Activated naive CD4-positive, alpha-beta T cell treated with anti-CD3 and anti-CD28 coated beads for 36 hours (primary cell): ENCODE measurements at places on chromosomes 7 and 10. TPM values are rescaled to one million over a fixed set of nuclear protein-coding genes. Genes with fewer than 3 reads are reported as not detected.

DNA sequence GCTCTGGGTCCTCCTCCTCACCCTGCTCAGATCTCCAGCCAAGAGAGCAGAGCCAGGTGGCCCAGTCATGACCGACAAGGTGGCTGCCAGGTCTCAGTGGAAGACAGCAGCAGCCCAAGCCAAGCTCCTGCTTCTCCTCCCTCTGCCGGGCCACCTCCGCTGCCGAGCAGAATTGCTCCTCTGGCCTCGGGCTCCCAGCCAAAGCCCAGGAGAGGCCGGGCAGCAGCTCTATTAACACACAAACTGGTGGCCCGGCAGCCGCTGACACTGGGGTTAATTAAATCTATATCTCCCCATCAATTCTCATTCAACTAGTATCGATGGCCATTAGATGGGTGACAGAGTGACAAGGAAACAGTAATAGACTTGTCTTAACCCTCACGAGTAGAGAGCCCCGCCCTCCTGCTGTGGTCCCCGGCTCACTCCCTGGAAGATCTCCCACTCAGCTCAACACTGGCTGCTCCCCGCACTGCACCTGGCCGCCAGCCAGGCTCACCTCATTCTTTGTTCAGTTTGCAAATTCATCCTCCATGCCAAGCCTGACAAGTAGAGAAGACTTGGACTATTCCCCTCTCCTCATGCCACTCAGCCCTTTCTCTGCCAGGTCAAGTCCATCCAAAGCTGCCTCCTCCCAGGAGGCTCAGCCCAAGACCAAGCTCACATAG is 74.1 kb upstream of the UNC5B start:
- no peak overlapping the region for H3K27ac ChIP-seq
- H3K4me3 ChIP-seq = no peak overlapping the region
- H3K4me1 ChIP-seq = no peaks in the 10 kb centered on the region
- DNase-seq = no peak

DNA sequence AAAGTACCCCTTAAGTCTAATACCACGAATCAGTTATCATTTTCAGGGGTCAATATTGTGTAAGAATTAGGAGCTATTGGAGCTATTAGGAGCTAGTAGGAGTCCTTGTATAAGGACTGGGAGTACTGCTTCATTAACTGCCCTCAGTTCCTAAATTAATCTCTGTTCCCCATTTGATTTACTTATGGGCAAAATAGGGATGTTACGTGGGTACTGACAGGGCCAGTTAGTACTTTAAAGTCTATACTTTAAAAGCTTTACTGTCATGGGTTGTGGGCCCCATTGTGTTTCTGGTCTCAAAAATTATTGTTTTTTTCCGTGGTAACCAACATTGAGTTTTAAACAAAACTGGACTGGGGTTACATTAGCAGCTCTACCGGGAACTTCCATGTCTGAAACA is 60.3 kb downstream of the PRKAR2B start:
- H3K4me3 ChIP-seq = no peak overlapping the region
- H3K4me1 ChIP-seq = peaks cover 3% of the 10 kb centered on the region
- no peaks in the 10 kb centered on the region for H3K27me3 ChIP-seq
- H3K27ac ChIP-seq = no peak overlapping the region

- H3K4me3 ChIP-seq = no peak overlapping the region
- peak; percentile 77 for DNase-seq
- peaks cover 11% of the 10 kb centered on the region for H3K36me3 ChIP-seq
- peak overlapping the region; percentile 73 for H3K27ac ChIP-seq
- H3K4me1 ChIP-seq = peaks cover 66% of the 10 kb centered on the region
- no peaks in the 10 kb centered on the region for H3K27me3 ChIP-seq
These were observed 3.5 kb downstream of the NRF1 start for GRCh38 chr7:129615018-129615417.

The PPP1R9A gene
- total RNA-seq = not detected

DNA sequence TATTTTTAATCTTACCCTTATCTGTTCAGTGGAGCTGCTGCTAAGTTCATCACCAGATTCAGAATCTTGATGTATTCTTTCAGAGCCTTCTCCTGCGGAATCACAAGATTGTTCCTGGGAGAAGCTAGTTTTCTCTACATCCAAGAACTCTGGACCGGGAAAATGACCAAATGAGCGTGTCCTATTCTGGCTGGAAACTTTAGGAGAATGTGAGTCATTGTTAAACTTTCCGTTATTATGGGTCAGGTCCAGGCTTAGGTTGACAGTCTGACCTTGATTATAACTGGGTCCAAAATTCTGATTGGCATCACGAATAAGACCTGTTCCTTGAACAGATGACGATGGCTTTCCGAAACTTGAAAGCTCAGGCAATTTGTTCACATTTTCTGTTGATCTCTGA is 20.5 kb downstream of the ARHGAP12 start:
- peaks cover 24% of the 10 kb centered on the region for H3K36me3 ChIP-seq
- no peak overlapping the region for H3K4me3 ChIP-seq
- DNase-seq = no peak
- no peak overlapping the region for H3K27ac ChIP-seq
- no peaks in the 10 kb centered on the region for H3K27me3 ChIP-seq

The PKD2L1 gene
- not detected for total RNA-seq

DNA sequence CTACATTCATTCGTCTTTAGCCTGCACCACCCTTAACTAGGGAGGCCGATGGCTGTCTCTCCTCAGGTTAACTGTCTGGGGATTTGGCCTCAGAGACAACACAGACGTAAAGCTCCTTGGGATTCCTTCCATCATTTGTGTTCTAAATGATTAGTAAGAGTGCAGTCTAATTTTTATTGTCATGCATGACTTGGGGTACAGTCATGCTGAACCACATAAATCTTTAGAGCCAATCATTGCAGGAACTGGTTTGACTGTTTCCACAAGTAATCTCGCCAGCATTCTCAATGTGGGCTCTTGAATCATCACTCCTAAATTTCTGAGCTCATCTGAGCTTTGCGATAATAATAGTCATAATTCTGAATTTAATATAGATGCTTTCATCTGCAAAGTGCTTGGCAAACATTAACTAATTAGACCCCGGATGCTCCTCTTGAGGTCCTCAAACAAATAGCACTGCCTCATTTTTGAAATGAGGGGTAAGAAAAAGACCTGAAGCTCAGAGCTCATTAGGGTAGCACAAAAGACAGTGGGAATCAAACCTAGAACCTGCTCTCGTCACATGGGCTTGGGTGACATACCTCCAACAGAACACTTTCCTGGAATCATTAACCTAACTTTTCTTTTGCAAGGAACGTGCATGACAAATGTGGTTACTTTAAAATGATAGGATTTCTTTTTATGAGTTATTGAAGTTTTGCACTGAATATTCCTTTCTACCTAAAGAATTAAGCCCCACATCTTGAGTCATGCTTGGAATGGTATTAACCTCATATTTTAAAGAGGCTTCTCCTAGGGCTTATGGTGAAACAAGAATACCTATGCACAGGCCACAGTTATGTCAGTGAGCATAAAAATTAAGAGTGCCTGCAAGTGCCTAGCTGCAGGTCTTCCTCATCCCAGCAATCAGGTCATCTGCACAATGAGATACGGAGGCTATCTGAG is 118.9 kb upstream of the NRP1 start:
- no peaks in the 10 kb centered on the region for H3K36me3 ChIP-seq
- no peak for DNase-seq
- H3K4me3 ChIP-seq = no peak overlapping the region
- H3K4me1 ChIP-seq = no peaks in the 10 kb centered on the region
- no peak overlapping the region for H3K27ac ChIP-seq

DNA sequence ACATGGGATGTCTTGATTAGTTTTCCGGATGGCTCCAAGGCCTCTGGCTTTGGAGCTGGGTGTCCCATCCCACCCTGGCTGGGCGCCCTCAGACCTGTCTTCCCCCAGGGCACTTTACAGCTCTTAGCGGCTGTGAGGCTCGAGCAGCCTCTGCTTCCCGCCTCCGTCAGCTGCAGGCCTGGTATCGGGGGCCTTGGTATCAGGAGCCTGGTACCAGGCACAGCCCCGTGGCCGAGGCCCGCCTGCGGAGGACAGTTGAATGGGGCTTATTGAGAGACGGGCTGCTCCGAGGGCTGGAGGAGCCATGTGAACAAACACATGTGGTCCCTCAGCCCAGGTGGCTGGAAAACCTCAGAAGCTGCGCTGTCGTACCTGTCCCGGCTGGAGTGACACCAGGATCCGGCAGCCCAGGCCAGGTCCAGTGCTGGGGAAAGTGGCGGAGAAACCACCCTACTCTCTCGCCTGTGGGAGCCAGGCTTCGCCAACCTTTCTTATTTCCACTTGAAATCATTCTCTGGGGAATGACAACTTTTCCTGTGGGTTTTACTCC is 23.9 kb upstream of the AP5Z1 start:
- no peak overlapping the region for H3K4me3 ChIP-seq
- H3K27ac ChIP-seq = no peak overlapping the region
- H3K27me3 ChIP-seq = no peaks in the 10 kb centered on the region
- H3K4me1 ChIP-seq = peaks cover 44% of the 10 kb centered on the region
- DNase-seq = no peak

The PRPF18 gene
- total RNA-seq = 20.2 TPM

GRCh38 chr7:12851841-12852240 is 164.4 kb downstream of the ARL4A start:
- no peaks in the 10 kb centered on the region for H3K27me3 ChIP-seq
- H3K4me1 ChIP-seq = no peaks in the 10 kb centered on the region
- no peaks in the 10 kb centered on the region for H3K36me3 ChIP-seq
- H3K27ac ChIP-seq = no peak overlapping the region
- no peak overlapping the region for H3K4me3 ChIP-seq

DNA sequence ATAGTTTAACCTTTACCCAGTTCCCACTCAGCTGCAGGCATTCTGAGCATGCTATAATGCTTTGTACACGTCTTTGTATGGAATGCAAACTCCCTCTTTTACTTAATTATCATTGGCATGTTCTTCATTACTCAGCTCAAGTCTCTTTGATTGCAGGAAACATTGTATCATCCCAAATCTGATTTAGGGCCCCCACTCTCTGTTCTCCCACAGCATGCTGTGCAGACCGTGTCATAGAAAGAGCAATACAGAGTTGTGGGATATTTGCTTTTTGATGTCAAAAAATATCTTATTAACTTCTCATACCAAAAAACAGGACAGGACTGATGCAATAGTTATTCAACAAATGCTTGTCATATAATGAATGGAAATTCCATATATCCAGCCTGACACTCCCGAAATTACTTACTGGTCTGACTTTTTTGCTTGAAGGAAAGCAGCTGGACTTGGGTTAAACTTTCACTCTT is 1081.5 kb upstream of the C7orf33 start:
- H3K36me3 ChIP-seq = no peaks in the 10 kb centered on the region
- no peaks in the 10 kb centered on the region for H3K27me3 ChIP-seq

- H3K4me3 ChIP-seq = no peak overlapping the region
- peaks cover 3% of the 10 kb centered on the region for H3K4me1 ChIP-seq
These were observed 147.6 kb upstream of the C7orf33 start for GRCh38 chr7:148442933-148443332.

DNA sequence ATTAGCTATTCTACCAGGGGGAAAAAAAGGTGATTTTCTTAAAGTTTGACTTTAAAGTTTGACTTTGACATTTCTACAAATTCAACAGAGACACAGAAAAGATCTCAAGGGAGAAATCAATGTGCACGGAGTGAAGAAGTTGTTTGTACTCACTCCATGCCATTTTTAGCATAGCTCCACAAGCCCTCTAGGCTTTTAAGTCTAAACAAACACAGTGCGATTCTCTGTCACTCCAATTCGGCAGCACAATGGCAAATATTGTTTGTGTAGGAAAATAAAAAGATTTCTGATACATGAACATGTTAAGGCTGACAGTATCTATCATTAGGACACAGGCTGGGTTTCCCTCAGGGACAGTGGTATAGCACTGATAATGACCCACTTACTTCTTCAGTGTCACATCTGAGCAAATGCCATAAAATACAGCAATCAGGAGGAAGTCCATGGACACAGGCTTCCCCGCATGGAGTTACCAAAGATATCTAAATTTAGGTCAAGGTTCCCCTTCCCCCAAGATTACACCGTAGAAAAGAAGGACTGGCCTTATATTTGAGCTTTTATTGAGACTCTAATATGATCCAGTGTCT is 28.0 kb downstream of the GSAP start:
- H3K4me1 ChIP-seq = peaks cover 18% of the 10 kb centered on the region
- peaks cover 10% of the 10 kb centered on the region for H3K36me3 ChIP-seq
- H3K27ac ChIP-seq = no peak overlapping the region
- no peaks in the 10 kb centered on the region for H3K27me3 ChIP-seq
- no peak for DNase-seq
- no peak overlapping the region for H3K4me3 ChIP-seq

The CRYGN gene
- total RNA-seq = not detected

The ATP6V1F gene
- 142 TPM for total RNA-seq

The PAX4 gene
- not detected for total RNA-seq

DNA sequence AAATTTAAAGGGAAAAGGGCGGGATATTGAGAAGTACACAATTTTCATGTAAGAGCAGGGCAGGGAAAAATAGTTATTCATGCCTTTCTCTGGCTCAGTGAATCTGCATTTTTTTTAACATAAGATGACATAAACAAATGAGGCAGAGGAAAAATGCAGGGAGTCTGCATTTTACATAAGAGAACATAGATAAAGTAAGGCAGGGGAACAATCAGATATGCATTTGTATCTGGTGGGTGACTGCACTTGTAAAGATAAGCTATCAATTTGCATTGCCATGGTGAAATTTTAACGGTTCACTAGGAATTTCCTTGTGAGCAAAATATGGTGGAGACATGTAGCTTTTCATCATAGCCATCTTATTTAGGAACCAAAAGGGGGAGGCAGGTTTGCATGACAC is 33.5 kb downstream of the ALOX5 start:
- DNase-seq = no peak
- no peak overlapping the region for H3K27ac ChIP-seq
- peaks cover 10% of the 10 kb centered on the region for H3K27me3 ChIP-seq
- H3K4me3 ChIP-seq = no peak overlapping the region
- H3K4me1 ChIP-seq = no peaks in the 10 kb centered on the region

DNA sequence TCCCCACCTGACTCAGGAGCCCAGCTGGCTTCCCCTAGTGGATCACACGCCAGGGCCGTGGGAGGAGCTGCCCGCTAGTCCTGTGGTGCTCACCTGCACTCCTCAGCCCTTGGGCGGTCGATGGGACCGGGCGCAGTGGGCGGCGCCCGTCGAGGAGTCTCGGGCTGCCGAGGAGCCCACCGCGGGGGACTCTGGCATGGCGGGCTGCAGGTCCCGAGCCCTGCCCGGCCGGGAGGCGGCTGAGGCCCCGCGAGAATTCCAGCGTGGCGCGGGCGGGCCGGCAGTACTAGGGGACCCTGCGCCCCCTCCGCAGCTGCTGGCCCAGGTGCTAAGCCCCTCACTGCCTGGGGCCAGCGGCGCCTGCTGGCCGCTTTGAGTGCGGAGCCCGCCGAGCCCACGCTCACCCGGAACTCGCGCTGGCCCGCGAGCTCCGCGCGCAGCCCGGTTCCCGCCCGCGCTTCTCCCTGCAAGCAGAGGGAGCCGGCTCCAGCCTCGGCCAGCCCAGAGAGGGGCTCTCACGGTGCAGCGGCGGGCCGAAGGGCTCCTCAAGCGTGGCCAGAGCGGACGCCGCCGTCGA is 367.9 kb downstream of the TYW1 start:
- no peaks in the 10 kb centered on the region for H3K27me3 ChIP-seq
- H3K4me3 ChIP-seq = no peak overlapping the region
- no peaks in the 10 kb centered on the region for H3K4me1 ChIP-seq
- H3K36me3 ChIP-seq = no peaks in the 10 kb centered on the region
- DNase-seq = no peak
- no peak overlapping the region for H3K27ac ChIP-seq

The CALCR gene
- total RNA-seq = not detected

- H3K27me3 ChIP-seq = no peaks in the 10 kb centered on the region
- DNase-seq = no peak
- H3K4me1 ChIP-seq = no peaks in the 10 kb centered on the region
- H3K36me3 ChIP-seq = no peaks in the 10 kb centered on the region
These were observed 509.9 kb upstream of the GALNT17 start for GRCh38 chr7:70621954-70622600.

- no peak for DNase-seq
- peaks cover 1% of the 10 kb centered on the region for H3K36me3 ChIP-seq
- H3K27ac ChIP-seq = no peak overlapping the region
- no peaks in the 10 kb centered on the region for H3K4me1 ChIP-seq
- H3K4me3 ChIP-seq = no peak overlapping the region
- H3K27me3 ChIP-seq = no peaks in the 10 kb centered on the region
These were observed 25.7 kb upstream of the NDST2 start for GRCh38 chr10:73837072-73837471.

The PAPOLB gene
- total RNA-seq = not detected
